ENCODE measurements at places on chromosomes 7 and 10.

DNA sequence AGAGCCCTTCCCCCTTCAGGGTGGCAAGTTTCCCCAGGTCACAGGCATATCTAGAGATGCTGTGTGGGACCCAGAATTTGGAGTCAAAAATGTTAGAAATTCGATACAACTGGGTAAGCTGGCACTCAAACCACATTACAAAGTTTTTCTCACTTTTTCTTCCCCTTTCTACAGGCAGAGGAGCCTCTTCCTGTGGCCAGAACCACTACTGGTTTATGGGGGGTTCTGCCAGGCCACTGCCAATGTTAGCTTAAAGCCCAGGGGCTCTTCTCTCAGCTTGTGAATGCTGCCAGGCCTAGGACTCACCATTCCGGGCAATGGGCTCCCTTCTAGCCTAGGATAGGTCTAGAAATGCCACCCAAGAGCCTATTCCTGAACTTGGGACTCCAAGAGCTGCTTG lies 617.9 kb upstream of the PHF14 start:
- no peak for DNase-seq

- no peak for DNase-seq
Measured at GRCh38 chr7:48454750-48455192, 283.5 kb downstream of the ABCA13 start.

GRCh38 chr7:44998153-44998871 lies 1.7 kb upstream of the CCM2 start:
- no peak for DNase-seq

DNA sequence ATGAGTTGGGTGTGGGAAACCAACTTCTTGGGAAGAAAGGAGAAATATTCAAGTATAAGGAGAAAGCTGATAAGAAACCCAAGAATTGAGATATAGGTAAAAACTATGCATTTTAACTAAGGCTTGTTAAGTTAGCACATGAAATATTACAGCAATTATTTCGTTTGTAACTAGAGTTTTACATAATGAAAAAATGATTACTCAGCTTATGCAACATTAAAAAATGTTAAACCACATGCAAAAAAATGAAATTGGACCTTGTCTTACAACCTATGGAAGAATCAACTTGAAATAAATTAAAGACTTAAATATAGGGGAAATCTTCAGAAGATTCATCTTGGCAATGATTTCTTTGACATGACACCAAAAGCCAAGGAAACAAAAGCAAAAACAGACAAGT lies 183.2 kb downstream of the CDCA7L start:
- no peak for DNase-seq

DNA sequence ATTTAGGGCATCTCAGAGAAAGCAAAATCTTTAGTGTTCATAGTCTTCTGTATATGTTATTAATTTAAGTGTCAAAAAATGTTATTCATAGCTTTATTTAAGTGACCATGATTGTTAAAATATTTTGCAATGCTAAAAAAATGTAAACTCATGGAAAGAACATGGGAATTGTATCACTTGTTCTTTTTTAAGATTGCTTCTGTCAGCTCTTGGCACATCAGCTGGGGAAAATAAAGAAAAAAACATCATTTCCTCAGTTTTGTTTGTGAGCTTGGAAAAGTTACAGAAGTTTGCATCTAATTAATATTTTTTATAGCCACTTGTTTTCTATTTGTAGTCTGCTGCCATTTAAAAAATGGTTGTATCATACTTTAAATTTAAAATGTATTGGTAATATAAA lies 285.9 kb upstream of the CSTF2T start:
- DNase-seq, result no peak

DNA sequence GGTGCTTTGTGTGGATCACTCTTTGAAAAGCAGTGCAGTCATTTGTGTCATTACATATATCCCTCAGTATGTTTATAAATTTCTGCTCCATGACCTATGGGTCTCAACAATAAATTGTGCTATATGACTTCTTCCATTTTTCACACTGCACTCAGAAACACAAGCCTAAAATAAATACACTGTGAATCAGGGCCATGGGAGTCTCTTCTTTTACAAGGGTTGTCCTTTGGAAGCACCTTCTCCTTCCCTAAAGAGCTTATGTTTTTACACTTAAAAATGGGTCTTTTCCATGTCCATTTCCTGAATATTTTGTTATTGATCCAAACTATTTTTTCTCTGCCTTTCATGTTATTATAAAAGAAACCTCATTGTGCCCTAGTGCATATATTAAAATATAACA lies 108.3 kb upstream of the MEOX2 start:
- DNase-seq, result no peak

- DNase-seq, result no peak
Measured at GRCh38 chr7:17986851-17987250, 40.8 kb downstream of the PRPS1L1 start.

DNA sequence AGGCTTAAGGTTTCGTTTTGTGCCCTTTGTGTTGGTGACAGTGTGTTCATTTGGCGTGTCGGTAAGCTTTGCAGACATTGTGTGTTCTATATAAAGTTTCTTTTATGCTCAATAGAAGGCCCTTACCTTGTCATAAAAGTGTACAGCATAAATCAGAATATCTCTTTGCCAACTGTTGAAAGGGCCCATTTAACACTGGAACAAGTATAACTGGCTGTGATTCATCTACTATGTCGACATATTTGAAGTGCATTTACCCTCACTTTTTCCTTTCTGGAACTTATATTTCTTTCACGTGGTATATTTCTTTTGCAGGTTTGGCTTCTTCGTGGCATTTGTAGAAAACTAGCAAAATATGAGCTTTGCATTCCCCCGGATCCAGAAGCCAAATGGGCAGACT lies 32.7 kb downstream of the EEPD1 start:
- no peak for DNase-seq

DNA sequence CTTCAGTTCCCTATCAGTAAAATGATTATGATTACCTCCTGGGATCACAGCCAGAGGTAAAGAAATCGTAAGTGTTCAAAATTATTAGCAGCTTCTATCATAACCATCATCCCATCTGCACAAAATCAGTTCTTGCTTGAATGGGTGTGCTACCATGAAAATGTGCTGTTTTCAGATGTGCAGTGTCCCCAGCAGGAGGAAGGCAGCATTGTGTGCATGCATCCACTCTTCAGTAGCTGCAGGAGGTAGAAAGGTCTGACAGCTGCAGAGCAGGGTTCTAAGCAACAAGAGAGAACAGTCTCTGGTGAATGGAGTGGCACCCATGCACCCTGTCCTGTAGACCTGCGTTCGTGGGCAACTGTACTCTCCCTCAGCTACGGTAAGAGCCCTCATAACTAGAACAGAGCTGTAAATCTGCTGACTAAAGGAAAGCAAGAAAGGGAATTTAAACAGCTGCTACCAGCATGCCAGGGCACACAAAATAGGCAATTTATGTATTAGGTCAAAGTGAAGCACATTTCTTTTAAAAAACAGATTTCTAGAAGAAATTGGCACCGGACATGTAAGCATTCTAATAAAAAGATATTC lies 21.2 kb downstream of the VSTM2A start:
- no peak for DNase-seq

GRCh38 chr7:106736123-106736507 lies 75.2 kb upstream of the CCDC71L start:
- DNase-seq, result no peak

Data from stimulated activated CD4-positive, alpha-beta T cell treated with anti-CD3 and anti-CD28 coated beads, Interleukin-15, amount 100 ng/mL, for 1 hour (primary cell).